LoVo (cell line): ENCODE measurements at places on chromosomes 2 and 18.

DNA sequence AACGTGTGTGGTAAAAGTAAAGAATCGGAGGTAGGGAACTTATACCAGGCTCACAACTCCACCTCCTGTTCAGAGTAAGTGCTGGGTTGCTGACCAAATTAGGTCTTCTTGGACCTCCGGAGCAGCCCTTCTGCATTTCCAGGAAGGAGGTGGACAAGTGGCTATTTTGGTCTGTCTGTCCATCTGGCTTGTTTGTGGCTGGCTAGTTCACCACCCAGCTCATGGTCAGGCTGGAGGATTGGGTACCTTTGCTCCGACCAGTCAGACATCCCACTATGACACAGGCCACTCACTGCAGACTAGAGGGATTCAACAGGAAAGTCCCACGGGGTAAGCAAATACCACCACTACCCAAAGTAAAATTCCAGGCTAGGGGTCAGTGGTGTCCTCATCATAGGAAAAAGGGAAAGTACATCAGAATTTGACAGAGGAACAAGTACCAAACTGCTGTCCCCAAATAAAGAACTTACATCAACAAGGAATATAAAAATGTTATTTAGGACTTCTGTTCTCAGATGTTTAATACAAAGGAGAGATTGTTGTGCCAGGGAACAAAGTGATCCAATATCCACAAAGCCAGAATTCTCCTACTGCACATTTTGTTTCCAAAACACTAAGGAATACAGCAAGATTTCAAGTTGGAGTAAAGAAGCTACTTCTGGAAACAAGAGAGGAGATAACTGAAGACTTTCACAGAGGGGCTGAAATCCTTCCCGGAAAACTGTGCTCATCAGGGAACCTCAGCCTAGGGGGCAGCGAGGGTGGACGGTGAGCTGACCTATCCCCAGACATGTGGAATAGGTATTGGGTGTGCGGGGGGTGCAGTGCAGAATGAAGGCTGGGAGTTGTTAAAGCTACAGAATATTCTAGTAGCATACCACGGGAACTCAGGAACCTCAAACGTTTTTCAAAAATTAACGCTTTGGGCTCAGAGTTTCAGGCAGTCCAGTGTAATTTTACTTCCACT is 56.9 kb downstream of the BCL2 start:
- no peak for DNase-seq

DNA sequence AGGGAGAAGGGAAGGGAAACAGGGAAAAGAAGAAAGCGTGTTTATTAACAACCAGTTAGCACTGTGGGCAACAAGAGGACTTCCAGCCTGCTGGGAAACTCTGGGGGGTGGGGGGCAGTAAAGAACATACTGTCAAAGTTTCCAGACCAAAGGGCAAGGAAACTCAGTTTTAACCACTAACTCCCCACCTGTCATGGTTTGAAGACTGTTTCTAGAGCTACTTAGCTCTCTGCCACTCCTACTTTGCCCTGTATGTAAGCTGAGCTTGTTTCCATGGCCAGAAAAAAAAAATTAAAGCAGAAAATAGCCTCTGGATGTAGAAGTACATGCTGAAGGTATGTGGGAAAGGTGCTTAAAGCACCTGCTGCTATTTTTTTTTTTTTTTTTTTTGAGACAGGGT is 11.0 kb upstream of the PTPN2 start:
- DNase-seq: no peak

DNA sequence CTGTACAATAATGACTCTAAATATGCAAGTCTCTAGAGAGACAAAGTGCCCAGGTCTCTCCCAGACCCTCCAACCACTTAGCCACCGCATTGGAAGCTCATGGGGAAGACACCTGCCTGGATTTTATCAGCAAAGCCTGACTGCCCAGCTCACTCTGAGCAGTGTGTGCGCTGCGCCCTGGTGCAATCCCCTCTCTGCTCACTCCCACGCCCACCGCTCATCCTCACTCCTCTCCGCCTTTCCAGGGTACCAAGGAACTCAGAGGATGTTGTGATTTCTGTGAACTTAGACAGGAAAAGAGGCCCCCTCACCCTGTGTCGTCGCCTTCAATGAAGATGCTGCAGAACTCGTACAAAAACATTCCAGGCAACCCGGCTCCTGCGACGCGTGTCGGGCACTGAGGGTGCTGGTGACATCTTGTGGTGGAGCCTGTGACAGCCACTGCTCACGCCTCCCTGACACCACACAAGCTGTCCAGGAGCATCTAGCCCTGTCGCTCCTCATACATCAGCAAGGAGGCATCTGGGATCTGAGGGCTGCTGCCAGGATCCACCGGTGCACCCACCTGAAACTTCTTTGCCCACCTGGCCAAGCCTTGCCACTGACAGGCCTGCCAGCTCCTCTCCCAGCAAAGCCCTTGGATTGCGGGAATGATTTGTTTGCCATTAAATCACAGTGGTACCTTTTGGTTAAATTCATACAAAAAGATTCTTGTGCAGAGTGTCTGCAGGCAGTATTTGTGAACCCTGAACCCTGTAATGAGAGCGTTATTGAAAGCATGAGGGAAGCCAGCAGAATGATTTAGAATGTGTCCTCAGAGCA is 220.4 kb downstream of the ZNF516 start:
- DNase-seq: no peak

DNA sequence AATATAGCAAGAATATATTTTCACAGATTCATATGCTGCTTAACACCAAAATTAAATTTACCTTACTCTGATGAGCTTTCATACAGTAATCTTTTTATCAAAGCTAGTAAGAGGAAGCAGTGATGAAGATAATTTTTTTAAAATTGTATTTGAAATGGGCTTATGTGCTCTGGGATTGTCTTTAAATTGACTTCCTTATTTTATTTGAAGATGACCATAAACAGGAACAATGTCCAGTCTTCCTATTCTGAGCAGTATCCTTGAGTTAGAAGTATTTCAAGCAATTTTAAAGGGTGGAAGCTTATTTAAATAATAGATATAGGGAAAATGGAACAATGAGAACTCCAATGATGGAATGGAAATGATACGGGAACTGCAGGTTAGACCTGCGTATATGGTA is 211.6 kb downstream of the MCFD2 start:
- no peak for DNase-seq

DNA sequence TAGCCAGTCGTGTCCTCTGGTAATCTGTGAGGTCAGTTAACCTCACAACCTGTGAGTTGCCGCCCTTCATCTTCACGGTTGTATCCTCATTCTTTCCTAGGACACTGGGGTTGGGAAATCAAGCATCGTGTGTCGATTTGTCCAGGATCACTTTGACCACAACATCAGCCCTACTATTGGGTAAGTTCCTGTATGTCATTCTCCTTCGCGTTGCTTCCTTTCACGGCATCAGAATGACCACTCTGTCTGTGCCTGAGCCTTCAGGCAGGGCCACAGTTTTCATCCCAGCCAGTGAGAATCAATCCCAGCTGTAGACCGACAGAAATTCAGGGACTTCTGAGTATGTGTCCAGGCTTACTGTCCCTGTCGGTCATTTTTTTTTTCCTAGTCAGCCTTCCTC is 67.1 kb downstream of the RAB31 start:
- DNase-seq: no peak

DNA sequence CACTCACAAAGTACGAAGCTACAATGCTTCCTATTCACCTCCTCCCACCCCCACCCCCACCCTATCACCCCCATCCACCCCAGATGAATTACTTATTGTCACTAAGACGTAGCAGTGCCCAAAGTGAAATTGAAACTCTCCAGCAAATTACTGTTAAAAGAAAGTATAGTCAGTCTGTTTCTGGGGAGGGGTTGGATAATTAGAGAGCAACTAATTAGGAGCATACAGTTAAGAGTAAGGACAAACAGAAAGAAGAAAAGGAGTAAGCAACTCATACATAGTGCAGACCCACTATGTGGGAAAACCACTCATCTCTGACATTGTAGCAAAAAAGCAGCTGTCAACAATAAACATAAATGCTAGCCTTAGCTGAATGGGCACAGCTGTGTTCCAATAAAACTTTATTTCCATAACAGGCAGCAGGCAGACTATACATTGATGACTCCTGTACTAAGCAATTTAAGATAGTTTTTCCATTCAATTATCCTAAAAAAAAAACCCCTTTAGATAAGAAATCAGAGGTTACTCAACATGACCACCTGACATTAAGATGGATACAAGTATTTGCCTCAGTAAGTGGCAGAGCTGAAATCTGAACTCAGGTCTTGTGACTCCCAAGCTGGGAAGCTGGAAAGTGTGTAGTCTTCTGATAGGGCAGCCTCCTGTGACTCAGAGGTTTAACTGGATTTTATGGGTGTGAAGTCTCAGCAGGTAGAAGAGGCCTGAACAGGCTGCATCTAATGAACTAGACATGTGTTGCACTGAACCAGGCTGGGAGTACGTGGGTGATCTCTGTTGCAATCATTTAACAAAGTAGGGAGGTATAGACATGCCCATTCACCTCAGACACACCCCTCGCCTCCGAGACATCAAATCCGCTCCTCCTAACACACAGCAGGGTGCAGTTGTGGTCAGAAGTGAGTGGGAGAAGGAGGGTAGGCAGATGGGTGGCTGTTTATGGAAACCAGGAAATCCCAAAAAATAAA is 171.8 kb upstream of the KLF7 start:
- peak; percentile 77 for DNase-seq
